ENCODE measurements at places on chromosomes 2 and 18.

- DNase-seq: no peak
Observed at GRCh38 chr2:201348758-201349157, 8.4 kb downstream of the FLACC1 start.

DNA sequence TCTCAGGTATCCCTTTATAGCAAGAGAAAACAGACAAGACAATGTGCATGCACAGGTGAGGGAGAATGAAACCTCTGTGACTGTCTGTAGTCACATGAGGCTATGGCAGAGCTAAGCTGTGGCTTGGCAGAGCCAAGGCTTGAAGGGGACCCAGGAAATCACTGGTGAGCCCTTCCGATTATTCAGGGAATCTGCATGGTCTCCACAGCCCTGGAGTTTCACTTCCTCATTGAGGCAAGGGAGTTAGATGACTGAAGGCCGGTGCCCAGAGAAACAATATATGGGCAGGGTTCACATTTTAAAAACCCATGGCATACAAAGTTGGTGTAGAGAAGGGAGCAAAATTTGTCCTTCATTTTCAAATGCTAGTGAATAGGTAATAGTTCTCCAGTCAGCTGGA lies 144.4 kb upstream of the REV1 start:
- no peak for DNase-seq

DNA sequence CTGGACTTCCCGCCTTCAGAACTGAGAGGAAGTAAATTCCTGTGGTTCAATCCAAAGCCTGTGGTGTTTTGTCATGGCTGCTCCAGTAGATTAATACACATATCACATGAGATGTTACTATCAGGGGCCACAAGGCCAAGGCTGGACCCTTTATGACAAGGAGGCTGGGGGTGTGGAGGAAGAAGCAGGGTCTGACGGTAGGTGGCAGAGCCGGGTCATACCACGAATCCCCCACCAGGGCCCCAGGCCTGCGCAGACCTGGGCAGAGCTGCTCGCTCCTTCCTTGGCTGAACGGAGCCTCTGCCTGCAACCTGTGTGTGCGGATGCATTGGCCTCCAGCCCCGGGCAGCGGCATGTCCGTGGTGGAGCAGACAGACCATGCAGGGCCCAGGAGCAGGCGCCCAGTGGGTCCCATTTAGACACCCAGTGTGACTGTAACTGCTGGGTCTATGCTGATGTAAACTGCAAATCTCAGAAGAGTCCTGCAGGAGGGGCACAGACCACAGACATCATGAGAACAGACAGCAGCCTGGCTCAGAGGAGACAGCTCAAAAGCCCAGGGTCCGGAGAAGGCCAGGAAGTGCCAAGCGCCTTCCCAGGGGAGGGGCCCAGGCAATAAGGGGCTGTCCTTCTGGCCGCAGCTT lies 155.2 kb downstream of the PXDN start:
- peak; percentile 27 for DNase-seq

DNA sequence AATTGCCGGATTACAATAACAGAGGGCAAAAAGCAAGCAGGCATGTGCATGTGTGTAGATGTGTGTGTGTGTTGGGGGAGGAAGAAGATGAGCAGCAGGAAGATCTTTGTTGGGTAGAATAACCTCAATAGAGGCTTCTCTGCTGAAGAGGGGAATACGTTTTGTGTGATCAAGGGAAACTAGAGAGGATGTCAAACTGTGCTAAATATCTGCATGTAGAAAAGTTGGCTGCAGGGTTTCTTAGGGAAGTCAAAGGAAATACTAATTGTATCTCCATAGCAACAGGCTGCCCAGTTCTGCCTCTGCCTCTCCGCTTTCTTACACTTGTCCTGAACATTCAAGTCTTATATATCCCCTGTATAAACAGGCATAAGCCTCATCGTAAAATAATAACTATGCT lies 190.1 kb upstream of the RND3 start:
- no peak for DNase-seq
